Head of caudate nucleus (tissue), 42 donors: ENCODE measurements at places on chromosomes 6 and 20.

DNA sequence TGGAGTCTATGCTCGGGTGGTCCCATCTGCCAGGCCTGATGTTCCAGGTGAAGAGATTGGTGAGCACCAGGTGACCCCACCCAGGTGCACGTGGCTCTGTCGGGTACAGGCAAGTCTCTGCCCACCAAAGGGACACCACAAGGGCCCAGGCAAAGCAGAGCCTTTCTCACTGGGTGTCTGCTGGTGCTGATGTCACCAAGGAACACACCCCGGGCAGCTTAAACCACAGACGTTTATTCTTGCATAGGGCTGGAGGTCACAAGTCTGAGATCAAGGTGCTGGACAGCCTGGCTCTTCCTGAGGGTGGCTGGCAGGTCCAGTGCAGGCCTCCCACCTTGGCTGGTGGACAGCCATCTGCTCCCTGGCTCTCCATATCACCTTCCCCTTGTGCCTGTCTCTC is 100.7 kb upstream of the CD93 start:
- DNase-seq: no peak

- no peak for DNase-seq
Measured at GRCh38 chr6:134245041-134245440, 72.9 kb downstream of the SGK1 start.

DNA sequence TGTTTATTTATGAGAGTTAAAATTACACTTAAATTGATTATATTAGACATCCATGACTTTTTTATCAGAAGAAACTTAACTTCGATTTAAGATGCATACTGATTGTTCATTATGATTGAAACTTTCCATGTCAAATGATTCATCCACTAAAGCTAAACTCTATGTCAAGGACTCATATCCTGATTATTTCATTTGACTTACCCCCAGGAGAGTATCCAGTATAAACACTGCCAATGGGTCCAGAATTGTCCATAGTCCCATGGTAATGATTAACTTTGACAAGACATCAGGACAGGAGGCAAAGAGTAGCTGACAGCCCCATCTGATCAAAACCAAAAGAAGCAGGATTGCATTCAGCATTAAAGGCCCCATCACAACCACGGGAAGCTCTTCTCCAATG is 709.9 kb downstream of the TFAP2A start:
- no peak for DNase-seq

GRCh38 chr6:28337121-28337520 is 1.2 kb upstream of the ZSCAN31 start:
- DNase-seq: no peak

GRCh38 chr6:151384151-151384550 is 7.2 kb downstream of the ZBTB2 start:
- DNase-seq: no peak

- peak; percentile 89 for DNase-seq
Measured at GRCh38 chr6:134882426-134883038, 67.4 kb downstream of the ALDH8A1 start.
